ENCODE measurements at places on chromosomes 1 and 21. TPM values are rescaled to one million over a fixed set of nuclear protein-coding genes. Genes with fewer than 3 reads are reported as not detected.

DNA sequence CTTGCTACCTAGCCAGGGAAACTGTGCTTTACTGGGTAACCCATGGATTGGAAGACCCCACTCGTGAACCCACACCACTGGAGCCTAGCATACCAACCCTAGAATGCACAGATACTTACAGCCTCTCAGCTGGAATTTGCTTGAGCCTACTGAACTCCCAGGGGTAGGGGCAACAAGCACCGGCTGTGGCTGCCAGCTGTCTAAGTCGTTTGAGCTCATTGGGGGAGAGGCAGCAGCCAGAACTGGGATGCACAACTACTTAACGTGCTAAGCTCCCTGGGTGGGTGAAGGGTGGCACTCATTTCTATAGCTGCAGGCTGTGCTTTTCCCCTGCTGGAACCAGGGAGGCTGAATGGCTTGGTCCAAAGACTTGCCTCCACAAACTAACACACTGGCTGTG lies 212.4 kb downstream of the ZNF648 start:
- no peak for DNase-seq

DNA sequence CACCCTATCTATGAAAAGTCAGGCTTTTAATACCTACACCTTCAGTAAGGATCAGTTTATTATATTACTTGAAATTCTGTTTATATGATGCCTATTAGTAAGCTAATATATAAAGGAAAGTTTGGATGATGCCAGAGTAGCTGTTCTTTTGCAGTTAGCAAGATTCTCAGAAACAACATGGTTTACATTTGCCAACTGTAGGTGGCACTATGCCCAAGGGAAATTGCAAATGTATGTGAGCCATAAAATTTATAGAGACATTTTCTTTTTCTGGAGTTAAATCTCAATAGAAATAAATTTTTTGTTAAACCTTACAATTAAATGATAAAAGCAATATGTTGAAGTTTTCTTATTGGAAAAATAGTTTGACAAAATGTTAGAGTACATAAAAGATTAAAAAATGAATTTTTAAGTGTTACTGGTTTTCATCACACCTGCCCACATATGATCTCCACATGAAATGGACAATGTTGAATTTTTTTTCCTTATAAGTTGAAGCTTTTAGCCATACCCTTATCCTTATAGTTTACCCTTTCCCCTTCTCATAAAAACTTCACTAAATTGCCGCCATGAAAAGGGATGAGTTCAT lies 32.1 kb upstream of the EPHX4 start:
- peak; percentile 10 for DNase-seq

GRCh38 chr1:157988002-157988401 lies 5.4 kb upstream of the KIRREL1 start:
- no peak for DNase-seq

DNA sequence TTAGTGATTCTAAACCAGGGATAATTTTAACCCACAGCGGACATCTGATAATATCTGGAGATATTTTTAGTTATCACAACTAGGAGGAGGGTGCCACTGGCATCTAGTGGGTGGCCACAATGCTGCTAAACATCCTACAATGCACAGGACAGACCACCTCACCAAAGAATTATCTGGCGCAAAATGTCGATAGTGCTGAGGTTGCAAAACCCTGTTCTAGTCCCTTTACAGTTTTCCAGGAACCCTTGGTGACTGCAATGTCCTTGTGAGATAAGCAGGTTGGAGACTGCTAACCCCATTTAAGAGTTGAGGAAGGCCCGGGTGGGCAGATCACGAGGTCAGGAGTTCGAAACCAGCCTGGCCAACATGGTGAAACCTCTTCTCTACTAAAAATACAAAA lies 163.1 kb upstream of the BEND5 start:
- no peak for DNase-seq

DNA sequence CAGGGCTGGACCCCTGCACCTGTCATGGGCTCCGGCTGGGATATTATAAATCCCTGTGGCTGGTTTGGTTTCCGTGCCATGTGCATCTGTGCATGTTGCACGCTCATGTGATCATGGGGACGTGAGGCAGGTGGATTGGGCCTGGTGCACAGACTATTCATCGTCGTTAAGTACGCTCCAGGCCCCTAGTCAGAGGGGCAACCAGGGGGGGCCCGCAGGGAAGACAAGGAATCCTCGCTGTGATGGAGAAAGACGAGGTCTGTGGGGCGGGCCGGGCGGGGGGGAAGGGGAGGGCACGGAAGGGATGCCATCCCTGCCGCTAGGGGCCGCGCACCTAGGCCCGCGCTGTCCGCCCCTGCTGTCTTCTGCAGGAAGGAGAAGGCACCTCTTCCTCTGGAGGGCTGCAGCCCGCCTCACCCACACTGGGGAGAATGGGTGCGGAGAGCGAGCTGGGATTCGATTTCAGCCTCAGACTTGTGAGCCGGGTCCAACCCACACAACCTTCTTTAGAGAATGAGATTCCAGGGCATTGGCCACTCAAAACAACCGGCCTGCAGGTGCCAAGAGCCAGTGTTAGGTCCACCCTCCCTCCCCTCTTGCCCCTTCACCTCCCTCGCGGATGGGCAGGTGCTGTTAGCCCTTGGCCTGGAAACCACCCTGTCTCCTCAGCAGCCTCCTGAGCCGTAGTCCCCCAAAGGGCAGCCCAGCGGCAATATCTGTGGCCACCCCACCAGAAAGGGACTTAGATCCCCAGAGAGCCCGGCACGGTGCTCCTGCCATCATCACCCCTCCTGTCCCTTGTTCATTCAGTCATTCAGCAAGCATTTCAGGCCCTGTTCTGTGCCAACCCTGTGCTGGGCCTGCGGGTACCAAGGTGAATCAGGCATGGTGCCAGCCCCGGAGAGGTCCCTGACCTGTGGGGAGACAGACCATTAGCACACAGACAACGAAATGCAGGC lies 950 bp upstream of the LRP8 start:
- DNase-seq: no peak

DNA sequence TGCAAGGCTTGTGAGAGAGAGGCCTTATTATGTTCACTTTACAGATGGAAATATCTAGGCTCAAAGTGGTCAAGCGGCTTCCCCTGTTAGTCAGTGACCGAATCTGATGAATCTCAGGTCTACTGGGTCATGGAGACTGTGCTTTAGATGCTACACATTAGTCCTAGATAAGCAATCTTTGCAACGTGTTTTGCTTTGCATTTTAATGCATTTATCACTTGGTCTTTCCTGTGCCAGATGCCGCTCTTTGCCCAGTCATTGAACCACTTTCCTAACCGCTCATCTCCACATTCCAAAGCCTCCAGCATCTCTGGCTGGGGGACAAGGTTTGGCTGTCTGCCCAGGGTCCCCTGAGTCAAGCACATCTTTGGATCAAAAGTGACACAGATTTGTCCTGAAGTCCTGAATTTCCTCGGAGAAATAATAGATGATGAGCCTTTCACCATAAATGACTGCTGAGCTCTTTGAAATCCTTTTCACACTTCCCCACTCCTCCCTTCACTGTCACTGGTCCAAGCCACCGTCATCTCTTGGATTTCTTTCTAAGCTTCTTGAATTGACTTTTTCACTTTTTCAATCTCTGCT lies 96.0 kb upstream of the USP24 start:
- DNase-seq: no peak

The SPRR2G gene
- not detected for total RNA-seq

DNA sequence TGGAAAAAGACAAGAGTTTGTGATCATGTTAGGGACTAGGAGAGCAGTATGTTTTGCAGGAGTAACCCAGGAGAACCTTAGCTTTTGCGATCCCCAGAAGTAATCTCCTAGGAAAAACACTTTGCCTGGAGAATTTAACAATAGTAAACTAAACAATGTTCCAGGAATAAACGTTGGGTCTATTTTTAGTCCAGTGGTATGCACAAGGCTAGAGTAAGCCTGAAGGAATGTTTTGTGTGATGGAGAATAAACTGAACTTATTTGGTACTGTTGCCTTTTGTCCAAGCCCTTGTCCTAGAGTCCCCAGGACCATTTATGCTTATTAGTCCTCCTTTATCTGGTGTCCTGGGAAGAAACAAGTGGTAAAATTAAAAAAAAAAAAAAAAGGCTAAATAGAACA lies 28.7 kb upstream of the RGS5 start:
- DNase-seq: peak; percentile 12

The AMY1C gene
- total RNA-seq: not detected

DNA sequence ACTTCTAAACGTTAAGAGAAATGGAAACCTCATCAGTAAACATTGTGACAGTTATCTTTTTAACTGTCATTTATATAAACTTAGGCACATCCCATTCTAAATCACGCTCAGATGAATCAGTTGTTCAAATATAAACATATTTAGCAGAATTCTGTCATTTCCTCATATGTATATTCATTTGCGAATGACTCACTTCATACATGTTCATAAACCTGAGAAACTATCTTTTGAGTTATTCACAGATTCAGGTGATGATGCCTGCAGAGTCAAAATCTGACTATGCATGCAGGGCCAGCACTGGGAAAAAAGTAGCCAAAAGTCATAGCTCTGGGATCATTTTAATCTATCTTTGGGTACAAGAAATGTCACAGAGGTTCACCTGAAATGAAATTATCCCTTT lies 153.8 kb upstream of the PKN2 start:
- no peak for DNase-seq

The RGS4 gene
- 20.8 TPM for total RNA-seq

- DNase-seq: no peak
Measured at GRCh38 chr1:22387919-22388580, 63.6 kb upstream of the ZBTB40 start.

The SPEN gene
- 29.1 TPM for total RNA-seq

- no peak for DNase-seq
Measured at GRCh38 chr1:168243636-168244212, 17.9 kb downstream of the SFT2D2 start.

The ZC3H11A gene
- total RNA-seq: 71.1 TPM

The KIF14 gene
- total RNA-seq: 2.0 TPM

The CACNA1S gene
- total RNA-seq: not detected

- DNase-seq: no peak
Measured at GRCh38 chr21:32750405-32750804, 21.1 kb downstream of the PAXBP1 start.

DNA sequence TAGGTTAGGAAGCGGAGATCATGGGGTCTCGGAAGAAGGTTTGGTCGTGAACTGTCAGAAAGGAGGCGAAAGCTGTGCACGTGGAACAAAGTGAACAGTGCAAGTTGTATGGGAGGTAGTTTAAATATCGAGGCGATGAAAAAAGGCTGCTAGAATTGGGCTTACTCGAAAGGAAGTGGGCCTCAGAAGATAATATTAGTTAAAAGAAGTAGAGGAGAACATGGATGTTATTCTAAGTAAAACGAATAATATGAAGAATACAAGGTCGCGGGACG lies 571 bp downstream of the WDR3 start:
- DNase-seq: no peak

DNA sequence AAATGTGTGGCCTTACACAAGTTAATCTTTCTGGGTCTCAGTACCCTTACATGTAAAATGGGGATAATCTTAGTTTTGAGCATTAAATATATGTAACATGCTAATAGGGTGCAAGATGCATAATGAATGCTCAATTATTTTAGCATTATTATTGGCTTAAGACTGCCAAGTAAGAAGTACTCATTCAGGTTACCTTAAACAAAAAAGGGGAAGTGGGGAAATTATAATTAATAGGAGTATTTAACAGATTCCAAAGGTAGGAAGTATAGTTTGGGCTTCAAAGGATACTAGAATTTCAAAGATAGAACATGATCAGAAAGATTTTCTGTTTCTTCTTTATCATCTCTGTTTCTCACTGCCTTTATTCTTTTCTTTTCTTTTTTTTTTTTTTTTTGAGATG lies 5.8 kb upstream of the CFAP126 start:
- DNase-seq: no peak

- no peak for DNase-seq
Measured at GRCh38 chr1:66464351-66464750, 69.6 kb upstream of the SGIP1 start.

GRCh38 chr1:185595835-185596667 lies 138.1 kb upstream of the HMCN1 start:
- no peak for DNase-seq

- DNase-seq: no peak
Measured at GRCh38 chr1:160755911-160756848, 17.1 kb downstream of the SLAMF7 start.

- peak; percentile 21 for DNase-seq
Measured at GRCh38 chr1:238252033-238252802, 361.5 kb upstream of the ZP4 start.

The OXCT2 gene
- 5.9 TPM for total RNA-seq

The ZFP69 gene
- total RNA-seq: 4.3 TPM

GRCh38 chr1:224127925-224128819 lies 14.3 kb downstream of the FBXO28 start:
- no peak for DNase-seq

GRCh38 chr1:150537732-150538684 lies 11.2 kb upstream of the ADAMTSL4 start:
- no peak for DNase-seq

DNA sequence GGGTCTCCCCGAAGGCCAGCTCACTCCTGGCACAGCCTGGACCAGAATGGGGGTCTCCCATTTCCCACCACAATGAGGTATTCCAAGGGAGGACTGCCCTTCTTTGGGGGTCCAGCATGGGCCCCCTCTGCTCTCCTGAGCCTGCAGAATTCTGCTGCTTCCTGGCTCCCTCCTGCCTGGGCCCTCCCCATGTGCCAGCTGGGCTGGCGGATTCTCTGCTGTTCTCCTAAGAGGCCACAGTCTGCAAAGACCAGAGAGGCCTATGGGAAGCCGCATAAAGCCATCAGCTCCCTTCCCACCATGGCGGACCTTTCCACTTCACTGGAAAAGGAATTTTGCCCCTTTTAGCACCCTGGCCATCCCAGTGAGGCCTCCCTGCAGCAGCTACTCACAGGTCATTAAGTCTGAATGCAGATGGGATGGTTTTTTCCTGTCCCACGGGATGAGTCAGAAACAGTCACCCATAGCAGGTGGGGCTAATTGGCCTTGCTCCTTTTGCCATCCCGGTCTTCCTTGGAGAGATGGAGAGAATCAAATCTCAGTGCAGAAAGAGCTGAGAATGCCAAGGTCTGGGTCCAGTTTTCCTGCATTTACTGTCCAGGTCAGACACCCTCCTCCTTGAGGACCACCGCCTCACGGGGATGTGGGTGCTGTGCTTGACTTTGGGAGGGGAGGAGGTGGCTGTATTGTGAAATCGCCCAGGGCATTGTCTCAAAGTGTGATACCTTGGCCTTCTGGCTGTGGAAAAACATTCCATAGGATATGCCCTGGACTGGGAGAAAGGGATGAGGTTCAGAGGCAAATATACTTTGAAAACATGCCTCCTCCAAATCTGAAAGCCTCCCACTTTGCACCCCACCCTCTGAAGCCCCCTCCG lies 23.2 kb downstream of the MYBPH start:
- DNase-seq: peak; percentile 96

The TRNP1 gene
- total RNA-seq: 127 TPM

GRCh38 chr1:175267716-175268416 lies 75.3 kb upstream of the KIAA0040 start:
- DNase-seq: no peak

- DNase-seq: no peak
Measured at GRCh38 chr1:229086686-229087085, 184.2 kb upstream of the RAB4A start.

DNA sequence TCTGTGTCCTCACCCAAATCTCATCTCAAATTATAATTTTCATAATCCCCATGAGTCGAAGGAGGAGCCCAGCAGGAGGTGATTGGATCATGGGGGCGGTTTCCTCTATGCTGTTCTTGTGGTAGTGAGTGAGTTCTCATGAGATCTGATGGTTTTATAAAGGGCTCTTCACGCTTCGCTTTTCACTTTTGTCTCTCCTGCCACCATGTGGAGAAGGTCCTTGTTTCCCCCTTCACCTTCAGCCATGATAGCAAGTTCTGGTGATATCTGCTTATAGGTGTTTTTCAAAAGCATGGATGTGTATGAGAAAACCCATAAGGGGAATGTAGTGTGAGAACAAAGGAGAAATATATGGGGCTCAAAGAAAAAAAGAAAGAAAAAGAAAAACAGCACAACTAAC lies 405.9 kb upstream of the RGS18 start:
- no peak for DNase-seq

All from kidney epithelial cell (primary cell).